ENCODE measurements at places on chromosomes 12 and 14.

- DNase-seq, result no peak
Observed at GRCh38 chr14:56216626-56217379, 98.6 kb downstream of the PELI2 start.

GRCh38 chr12:6788972-6789924 lies at the start of gene CD4:
Gene CD4 (plus strand): TSS chr12:6789528. CDS start chr12:6800139, 10,611 bp downstream.
- DNase-seq, result peak; percentile 77

GRCh38 chr12:105487963-105488362 lies 157.5 kb downstream of the C12orf75 start:
- no peak for DNase-seq

DNA sequence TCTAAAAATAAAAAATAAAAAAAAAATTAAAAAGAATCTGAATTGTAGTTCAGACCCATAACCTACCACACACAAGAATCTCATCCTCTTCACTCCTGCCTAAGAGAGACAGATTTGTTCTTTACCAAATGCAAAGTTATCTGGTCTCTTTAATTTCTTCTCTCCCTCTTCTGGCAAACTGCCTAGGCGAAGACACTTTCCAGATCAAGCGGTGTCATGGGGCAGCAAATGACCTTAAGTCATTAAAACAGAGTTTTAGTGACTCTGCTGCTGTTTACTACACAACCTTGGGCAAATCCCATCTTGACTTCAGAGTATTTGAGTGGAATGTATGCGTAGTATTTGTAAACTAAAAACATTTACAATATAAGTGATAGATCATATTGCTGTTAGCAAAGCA lies 60.9 kb upstream of the NID2 start:
- no peak for DNase-seq

DNA sequence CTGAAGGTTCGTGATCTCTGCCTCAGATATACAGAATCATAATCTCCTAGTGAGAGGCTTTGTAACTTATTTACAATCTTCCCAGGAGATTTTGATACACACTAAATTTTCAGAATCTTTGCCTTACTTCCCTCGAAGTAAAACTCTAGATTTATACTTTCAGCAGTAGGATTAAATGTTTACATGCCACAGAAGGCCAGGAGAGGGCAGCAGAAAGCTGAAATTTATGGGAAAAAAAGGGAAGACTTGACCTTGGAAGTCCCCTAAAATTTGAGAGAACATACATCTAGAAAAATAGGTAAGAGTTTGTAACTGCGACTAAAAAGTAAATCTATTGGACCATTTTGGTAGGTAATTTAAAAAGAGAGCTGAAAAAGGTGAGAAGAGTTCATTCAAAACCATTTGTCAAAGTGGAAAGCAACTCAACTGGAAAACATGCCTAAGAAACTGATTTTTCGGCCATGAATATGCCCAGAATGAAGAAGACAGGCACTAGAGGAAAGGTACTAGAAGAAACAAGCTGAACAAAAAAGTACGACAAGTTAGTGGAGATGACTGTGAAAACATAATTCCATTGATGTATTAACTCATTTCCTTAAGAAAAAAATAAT lies 242.0 kb upstream of the MDGA2 start:
- no peak for DNase-seq

DNA sequence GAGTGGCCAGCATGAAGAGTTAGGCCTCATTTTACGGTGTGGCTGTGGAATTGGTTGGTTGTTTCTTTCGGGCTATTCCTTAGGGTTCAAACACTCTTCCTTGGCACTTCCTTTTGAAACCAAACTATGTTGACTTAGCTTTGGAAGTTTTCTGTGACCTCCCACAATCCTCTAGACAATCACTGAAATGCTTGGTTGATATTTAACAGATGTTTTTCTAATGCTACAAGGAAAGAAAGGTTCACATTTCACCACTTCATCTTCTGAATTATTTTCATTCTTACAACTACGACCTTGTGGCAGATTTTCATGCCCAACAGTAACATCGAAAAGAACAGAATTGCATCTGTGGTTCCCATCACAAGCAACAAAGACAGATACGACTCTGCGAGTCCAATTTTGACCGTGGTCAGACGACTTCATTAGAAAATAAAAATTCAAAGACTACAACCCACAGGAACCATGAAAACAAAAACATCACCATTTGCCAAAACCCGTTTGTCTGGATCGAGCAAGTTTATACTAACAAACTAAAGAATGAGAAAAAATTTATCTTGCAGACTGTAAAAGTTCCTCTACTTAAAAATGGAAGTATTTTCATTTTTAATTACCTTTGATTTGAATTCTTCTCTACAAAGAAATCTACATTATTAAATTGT lies 16.9 kb downstream of the PRKAB1 start:
- no peak for DNase-seq

Data from CD4-positive, alpha-beta T cell treated with Interleukin-17A for 1 hour (primary cell).